Skin of body (tissue), 3 donors: ENCODE measurements at places on chromosomes 2 and 18. TPM values are rescaled to one million over a fixed set of nuclear protein-coding genes. Genes with fewer than 3 reads are reported as not detected.
A peak's percentile ranks its signal among the peaks of the same experiment; 100 is the strongest.

- DNase-seq: no peak
Observed at GRCh38 chr2:157245846-157246764, 11.4 kb upstream of the GALNT5 start.

DNA sequence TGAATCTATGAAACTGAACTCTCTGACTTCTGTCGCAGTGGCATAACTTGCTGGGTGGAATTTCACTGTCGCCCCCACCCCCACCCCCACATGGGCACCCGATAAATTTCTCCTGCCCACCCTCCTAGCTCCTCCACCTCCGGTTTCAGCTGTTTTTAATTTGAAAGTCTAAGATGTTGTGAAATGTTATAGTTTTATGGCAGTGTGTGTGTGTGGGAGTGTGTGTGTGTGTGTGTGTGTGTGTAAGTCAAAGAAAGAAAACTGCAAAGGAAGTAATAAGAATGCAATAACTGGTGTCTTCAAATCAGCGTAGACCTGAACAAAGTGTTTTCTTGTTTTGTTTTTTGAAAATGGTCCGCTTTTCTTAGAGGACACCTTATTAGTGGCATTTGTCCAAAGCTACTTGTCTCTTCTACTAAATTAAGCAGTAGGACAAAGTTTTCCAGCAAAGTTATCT lies 388 bp downstream of the DTNA start:
- DNase-seq: peak; percentile 60

The EN1 gene
- total RNA-seq: 12.0 TPM

The SERPINB11 gene
- total RNA-seq: not detected
